Hair follicular keratinocyte (primary cell): ENCODE measurements at places on chromosomes 2 and 18. TPM values are rescaled to one million over a fixed set of nuclear protein-coding genes. Genes with fewer than 3 reads are reported as not detected.

The INHA gene
- total RNA-seq = 0.19 TPM in 1 of 2 replicates, not detected in the other

The PTRHD1 gene
- 31.9 and 32.5 TPM in 2 replicates for total RNA-seq

The CTLA4 gene
- not detected in 2 replicates for total RNA-seq

The ESPNL gene
- 0.30 and 0.55 TPM in 2 replicates for total RNA-seq

The HDAC4 gene
- 7.4 and 18.0 TPM in 2 replicates for total RNA-seq

The KIF5C gene
- under 0.01 and 0.38 TPM in 2 replicates for total RNA-seq

The DCDC2C gene
- not detected in 2 replicates for total RNA-seq

The SIGLEC15 gene
- 0.15 and 0.62 TPM in 2 replicates for total RNA-seq

The CCDC74A gene
- 6.0 and 6.6 TPM in 2 replicates for total RNA-seq

The CENPO gene
- total RNA-seq = 9.3 and 19.8 TPM in 2 replicates

The MRPL33 gene
- total RNA-seq = 99.6 and 108 TPM in 2 replicates

The MMADHC gene
- 163 and 175 TPM in 2 replicates for total RNA-seq

The LPIN1 gene
- total RNA-seq = 44.2 and 49.7 TPM in 2 replicates

The REG3G gene
- not detected in 2 replicates for total RNA-seq

The CNGA3 gene
- total RNA-seq = not detected in 2 replicates

The HAAO gene
- 0.15 TPM in 1 of 2 replicates, not detected in the other for total RNA-seq

The NHEJ1 gene
- 7.3 and 12.3 TPM in 2 replicates for total RNA-seq

The TUBA3D gene
- not detected in 2 replicates for total RNA-seq

The TRIM43 gene
- total RNA-seq = not detected in 2 replicates

The HOXD12 gene
- total RNA-seq = not detected in 2 replicates

The TNFAIP6 gene
- 0.46 TPM in 1 of 2 replicates, not detected in the other for total RNA-seq

The DAPL1 gene
- 6.3 TPM in 1 of 2 replicates, not detected in the other for total RNA-seq

The EIF2B4 gene
- 22.7 and 35.1 TPM in 2 replicates for total RNA-seq

The CACNB4 gene
- total RNA-seq = 0.04 and 0.08 TPM in 2 replicates

The RPRM gene
- total RNA-seq = not detected in 2 replicates

The GPR39 gene
- 5.5 and 7.3 TPM in 2 replicates for total RNA-seq

The MC5R gene
- not detected in 2 replicates for total RNA-seq

The BOLL gene
- total RNA-seq = not detected in 2 replicates

The SPATA3 gene
- total RNA-seq = not detected in 2 replicates

The FABP1 gene
- total RNA-seq = not detected in 2 replicates

The BMP10 gene
- total RNA-seq = not detected in 2 replicates

The UGT1A4 gene
- not detected in 2 replicates for total RNA-seq

The SERPINB13 gene
- total RNA-seq = 2.6 and 8.0 TPM in 2 replicates

The RAD51AP2 gene
- 0.04 and 0.08 TPM in 2 replicates for total RNA-seq

The CNOT9 gene
- total RNA-seq = 51.0 and 76.6 TPM in 2 replicates

The CNDP1 gene
- total RNA-seq = not detected in 2 replicates

The DNAJC5G gene
- not detected in 2 replicates for total RNA-seq

The SLC4A1AP gene
- total RNA-seq = 15.6 and 25.1 TPM in 2 replicates

The CROCC2 gene
- not detected in 2 replicates for total RNA-seq

The GMPPA gene
- 56.1 and 82.3 TPM in 2 replicates for total RNA-seq

The CNTNAP5 gene
- not detected in 2 replicates for total RNA-seq

The UGT1A10 gene
- not detected in 2 replicates for total RNA-seq
